ENCODE measurements at places on chromosomes 2 and 18. TPM values are rescaled to one million over a fixed set of nuclear protein-coding genes. Genes with fewer than 3 reads are reported as not detected.

- H3K27me3 ChIP-seq, result no peaks in the 10 kb centered on the region
- no peak overlapping the region for H3K27ac ChIP-seq
- DNase-seq, result no peak
- H3K36me3 ChIP-seq, result no peaks in the 10 kb centered on the region
Observed at GRCh38 chr2:99879481-99879880, 262.9 kb downstream of the AFF3 start.

DNA sequence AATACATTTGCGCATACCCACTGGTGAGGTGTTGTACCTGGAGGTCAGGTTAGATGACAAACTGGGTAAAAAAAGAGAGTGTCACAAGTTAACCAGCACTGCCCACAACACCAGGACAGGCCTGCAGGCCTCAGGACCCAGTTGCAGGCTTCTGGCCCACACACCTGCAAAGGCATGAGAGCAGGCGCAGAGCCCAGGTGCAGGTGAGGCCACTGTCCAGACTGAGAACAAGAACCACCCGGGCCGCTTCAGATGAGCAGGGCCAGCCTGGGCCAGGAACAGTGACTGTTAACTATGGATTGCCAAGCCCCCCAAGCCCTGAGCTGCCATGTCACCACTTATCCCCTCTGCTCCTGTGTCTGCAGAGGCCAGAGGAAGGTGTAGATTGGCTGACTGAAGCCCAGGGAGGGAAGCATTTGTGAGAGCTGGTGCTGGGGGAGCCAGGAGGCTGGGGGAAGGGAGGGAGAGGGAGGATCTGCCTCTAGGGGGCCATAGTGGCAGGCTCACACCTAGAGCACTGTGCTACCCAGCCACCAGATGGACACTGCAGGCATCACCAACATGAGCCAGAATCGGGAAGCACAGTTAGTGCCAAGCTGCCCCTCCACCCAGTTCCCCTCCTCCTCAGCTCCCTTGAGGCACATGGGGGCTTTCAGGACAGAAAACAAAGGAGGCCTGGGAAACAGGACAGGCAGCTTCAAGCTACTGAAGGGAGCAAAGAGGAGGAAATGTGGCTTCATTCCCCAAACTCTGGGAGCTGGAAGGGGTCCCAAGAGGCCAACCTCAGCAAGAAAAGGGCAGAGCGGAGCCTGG, 35.4 kb downstream of the SFXN5 start:
- H3K4me1 ChIP-seq, result no peaks in the 10 kb centered on the region
- no peak overlapping the region for H3K4me3 ChIP-seq
- no peak overlapping the region for H3K27ac ChIP-seq
- peaks cover 6% of the 10 kb centered on the region for H3K36me3 ChIP-seq
- no peaks in the 10 kb centered on the region for H3K27me3 ChIP-seq
- no peak for DNase-seq

DNA sequence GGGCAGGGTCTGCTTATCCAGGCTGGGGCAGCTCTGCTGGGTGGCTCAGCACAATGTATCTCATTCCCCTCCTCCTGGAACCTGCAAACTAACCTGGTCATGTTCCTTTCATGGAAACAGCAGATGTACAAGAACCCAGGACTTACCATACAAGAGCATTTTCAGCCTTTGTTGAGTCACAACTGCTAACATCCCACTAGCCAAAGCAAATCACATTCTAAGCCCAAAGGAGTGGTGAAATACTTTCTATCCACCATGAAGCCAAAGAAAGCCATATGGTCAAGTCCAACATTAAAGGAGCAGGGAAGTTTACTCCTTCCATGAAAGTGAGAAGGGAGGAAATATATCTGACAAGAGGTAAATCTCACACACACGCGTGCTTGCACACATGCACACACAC, 163.0 kb downstream of the IRS1 start:
- no peak overlapping the region for H3K4me3 ChIP-seq
- no peaks in the 10 kb centered on the region for H3K36me3 ChIP-seq
- H3K4me1 ChIP-seq, result peaks cover 15% of the 10 kb centered on the region
- no peaks in the 10 kb centered on the region for H3K27me3 ChIP-seq
- no peak overlapping the region for H3K27ac ChIP-seq
- no peak for DNase-seq

DNA sequence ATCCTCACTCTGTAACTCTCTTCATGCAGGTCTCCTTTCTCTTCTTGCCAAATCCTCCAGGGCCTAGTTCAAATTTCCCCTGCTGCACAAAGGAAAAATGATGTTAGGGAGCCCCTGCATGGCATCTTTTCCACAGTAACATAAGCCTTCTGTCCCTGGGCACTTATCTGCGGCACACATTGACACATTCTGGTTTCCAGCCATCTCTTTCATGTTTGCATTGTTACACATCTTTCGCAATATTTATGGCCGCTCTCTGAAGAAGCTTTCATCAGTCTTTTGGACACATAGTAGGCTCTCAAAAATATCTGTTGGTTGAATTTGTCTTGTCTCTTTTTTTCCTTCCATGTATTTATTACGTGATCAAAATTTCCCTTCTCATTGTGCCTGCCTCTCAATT, 1806.1 kb upstream of the PIK3C3 start:
- DNase-seq, result no peak
- no peaks in the 10 kb centered on the region for H3K27me3 ChIP-seq
- no peak overlapping the region for H3K27ac ChIP-seq
- H3K4me3 ChIP-seq, result no peak overlapping the region
- H3K36me3 ChIP-seq, result no peaks in the 10 kb centered on the region
- no peaks in the 10 kb centered on the region for H3K4me1 ChIP-seq

DNA sequence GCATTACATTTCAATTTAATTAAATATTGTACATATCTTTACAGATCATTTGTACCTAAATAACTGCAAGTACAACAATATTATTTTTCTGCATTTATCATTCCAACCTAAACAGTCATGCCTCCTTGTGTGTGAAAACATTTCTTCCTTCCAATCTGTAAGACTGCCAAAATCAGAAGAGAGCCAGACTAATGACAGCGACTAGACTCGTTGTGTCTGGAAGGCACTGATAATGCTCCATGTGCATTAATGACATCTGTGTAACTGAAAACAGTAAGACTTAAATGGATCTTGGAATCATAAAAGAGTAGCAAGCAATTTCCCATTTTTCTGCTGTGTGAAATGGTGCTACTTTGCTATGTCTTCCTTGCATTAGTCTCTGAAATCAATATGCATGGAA, 278.0 kb upstream of the DSEL start:
- no peak overlapping the region for H3K4me3 ChIP-seq
- H3K4me1 ChIP-seq, result no peaks in the 10 kb centered on the region
- H3K36me3 ChIP-seq, result no peaks in the 10 kb centered on the region
- no peak for DNase-seq

- H3K27ac ChIP-seq, result no peak overlapping the region
- H3K27me3 ChIP-seq, result no peaks in the 10 kb centered on the region
- no peak for DNase-seq
- no peaks in the 10 kb centered on the region for H3K36me3 ChIP-seq
- no peak overlapping the region for H3K4me3 ChIP-seq
Observed at GRCh38 chr2:181203916-181204315, 223.5 kb downstream of the UBE2E3 start.

GRCh38 chr18:9140381-9140780, 3.8 kb downstream of the ANKRD12 start:
- H3K4me3 ChIP-seq, result peak overlapping the region; percentile 84
- no peak for DNase-seq
- H3K27me3 ChIP-seq, result no peaks in the 10 kb centered on the region
- H3K27ac ChIP-seq, result peak overlapping the region; percentile 96
- peaks cover 80% of the 10 kb centered on the region for H3K4me1 ChIP-seq

DNA sequence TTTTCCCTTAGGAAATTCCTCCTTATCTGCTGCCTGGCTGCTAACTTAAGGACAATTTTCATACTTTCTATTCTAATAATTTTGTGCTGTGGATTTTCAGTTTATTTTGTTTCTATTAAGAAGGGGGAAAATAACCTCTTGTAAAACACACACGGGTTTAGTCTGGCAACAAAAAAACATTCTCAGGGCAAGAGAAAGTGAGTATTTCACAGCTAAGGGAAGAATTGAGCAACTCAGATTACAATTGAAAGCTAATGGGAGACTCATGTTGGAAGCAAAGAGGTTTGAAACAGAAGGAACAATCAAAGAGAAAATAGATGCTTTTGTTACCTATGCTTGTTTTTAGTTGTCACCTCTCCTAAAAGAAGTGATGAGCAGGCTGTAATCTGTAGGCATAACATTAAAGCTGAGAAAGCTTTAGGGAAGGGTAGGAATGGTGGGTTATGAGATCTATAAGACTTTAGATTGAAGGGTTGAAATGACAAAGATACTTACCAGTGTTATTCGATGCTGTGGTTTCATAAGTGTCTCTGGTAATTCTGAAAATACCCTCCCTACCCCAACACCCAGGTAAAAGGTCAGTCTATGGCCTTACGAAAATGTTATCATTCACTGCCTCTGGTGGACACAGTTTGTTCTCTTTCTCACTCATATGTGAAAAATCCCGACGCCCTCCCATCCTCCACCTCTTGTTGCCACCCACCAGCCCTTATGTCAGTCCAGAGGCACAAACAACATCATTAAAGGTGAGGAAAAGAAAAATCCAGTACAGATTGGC, 510.9 kb downstream of the TXNL1 start:
- H3K27ac ChIP-seq, result no peak overlapping the region
- no peak for DNase-seq

The RTKN gene
- 8.4 TPM for total RNA-seq

The RBBP8 gene
- total RNA-seq, result 12.4 TPM

Data from esophagus muscularis mucosa (tissue), 4 donors.